ENCODE measurements at places on chromosomes 3 and 15.

DNA sequence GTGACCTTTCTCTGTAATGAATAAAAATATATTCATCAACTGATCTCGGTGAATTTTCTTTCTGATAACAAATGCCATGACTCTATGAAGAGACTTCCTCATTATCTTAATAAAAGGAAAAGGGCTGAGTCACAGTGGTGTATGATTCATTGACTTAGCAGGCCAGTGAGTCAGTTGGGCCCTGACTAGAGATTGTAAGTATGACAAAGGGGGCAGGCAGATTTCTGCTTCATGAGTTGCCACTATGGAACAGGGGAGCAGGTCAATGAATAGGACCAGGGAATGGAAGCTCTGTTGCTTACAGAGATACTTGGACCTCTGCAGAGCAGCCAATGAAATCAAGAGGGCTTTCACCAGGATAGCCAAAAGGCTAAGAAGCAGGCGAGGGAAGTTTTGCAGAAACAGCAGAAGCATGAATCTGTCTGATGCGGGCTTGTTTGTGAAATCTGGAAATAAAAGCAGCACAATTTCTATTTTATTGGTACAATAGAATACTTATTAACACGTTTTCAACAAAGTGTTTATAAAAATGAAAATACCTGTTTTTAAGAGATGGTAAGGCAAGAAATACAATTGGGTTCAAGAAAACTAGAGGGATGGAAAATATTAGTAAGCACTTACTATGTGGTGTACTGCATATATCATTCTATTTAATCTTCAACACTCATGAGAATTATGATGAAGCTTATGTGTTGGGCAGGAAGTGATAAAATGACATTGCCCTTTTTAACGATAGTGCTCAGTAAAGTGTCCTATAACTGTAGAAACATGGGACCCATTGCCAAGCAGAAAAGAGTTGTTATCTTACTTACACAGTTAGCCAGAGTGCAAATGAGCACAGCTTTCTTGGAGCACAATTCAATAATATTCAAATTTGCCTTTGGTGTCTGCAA is 169.8 kb upstream of the MYRIP start:
- no peak for DNase-seq

DNA sequence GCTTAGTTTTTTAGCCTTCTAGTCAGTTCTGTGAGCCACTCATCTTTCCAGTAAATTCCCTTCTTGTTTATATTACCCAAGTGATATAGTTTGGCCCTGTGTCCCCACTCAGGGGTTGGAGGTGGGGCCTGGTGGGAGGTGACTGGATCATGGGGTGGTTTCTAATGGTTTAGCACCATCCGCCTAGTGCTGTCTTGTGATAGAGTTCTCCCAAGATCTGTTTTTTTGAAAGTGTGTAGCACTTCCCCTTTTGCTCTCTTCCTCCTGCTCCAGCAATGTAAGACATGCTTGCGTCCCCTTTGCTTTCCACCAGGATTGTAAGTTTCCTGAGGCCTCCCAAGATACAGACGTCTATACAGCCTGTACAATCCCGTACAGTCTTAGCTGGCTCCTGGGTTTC is 53.7 kb upstream of the INO80 start:
- DNase-seq = no peak

- DNase-seq = no peak
These were observed 86.1 kb upstream of the SPATA12 start for GRCh38 chr3:56974247-56974930.

- DNase-seq = no peak
These were observed 225.3 kb upstream of the KCNMB2 start for GRCh38 chr3:178310949-178311348.

GRCh38 chr15:80061582-80061981 is 2.1 kb downstream of the ZFAND6 start:
- DNase-seq = no peak

- DNase-seq = no peak
These were observed 141.5 kb downstream of the DUT start for GRCh38 chr15:48472756-48473155.

DNA sequence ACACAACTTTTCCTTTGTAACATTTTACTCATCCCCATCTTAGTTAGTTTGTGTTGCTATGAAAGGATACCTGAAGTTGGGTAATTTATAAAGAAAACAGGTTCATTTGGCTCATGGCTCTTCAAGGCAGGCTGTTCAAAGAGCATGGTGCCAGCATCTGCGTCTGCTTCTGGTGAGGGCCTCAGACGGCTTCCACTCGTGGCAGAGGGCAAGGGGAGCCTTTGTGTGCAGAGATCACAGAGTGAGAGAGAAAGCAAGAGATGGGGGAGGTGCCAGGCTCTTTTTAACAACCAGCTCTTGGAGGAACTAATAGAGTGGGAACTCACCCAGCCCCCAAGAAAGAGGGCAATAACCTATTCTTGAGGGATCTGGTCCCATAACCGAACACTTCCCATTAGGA is 23.1 kb downstream of the PLA2G4F start:
- no peak for DNase-seq

- no peak for DNase-seq
These were observed 124.1 kb downstream of the TJP1 start for GRCh38 chr15:29698030-29698701.

- no peak for DNase-seq
These were observed 273.4 kb downstream of the TLE3 start for GRCh38 chr15:69824075-69824876.

DNA sequence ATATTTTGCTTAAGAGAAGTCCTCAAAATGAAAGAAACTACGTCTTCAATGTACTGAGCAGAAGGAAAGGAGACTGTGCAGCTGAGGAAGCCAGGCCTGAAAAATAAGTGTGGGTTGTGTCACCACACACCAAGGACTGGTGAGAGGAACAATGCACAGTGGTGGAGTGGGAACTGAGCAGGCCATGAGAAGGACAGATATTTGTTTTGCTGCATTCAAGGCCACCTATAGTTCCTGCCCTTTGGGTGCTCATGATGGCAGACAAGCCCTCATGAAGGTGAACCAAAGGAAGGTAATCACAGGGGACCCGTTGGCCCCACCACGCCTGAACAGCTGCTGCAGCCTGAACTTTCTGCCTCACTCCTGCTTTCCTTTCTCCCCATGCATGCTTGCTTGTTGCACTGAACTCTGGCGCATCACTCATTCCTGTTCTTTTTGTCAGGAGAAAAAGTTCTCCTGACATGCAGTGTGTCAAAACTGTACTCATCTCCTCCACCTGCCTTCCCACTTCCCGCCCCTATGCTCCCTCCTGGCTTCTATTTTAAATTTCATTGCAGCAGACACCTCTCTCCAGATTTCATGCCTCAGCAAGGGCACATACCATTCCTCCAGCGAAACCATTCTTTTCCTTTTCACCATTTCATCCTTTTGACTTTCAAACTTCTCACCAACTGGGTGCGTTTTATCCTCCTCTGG is 2.2 kb upstream of the RNF7 start:
- no peak for DNase-seq

DNA sequence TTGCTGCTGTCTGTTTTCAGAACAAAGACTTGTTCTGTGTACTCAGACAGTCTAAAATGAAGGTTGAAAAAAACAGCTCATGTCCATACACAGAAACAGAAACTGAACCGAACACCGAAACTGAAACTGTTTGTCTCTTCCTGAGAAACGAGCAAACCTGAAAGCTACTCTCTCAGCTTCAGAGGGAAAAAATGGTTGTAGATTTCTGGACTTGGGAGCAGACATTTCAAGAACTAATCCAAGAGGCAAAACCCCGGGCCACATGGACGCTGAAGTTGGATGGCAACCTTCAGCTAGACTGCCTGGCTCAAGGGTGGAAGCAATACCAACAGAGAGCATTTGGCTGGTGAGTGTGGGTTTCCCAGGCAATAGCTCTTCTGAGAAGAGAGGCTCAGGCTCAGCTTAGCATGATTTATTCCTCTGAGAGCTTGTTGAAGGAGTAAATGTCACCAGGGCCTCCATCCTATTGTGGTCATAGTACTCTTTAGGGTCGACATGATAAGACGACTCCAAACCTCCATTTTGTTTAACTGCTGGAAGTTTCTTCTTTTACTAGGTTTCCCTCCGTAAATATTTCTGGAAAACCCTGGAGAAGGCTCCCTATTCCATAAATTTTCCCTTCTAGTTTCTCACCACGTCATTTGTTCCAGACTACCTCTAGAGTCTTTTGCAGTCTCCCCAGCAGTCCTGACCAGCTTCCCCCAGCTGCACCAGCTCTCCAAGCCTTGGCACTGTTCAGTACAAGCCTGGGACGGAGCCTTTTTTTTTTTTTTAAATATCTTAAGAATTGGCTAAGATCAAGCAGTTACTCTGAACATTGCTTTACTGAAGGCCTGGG is at the start of gene RTP4:
Gene RTP4, plus strand, starts transcription at position 135 of the 838 bp plus-strand sequence. Its CDS starts 57 bp downstream, at position 192.
- peak; percentile 30 for DNase-seq

DNA sequence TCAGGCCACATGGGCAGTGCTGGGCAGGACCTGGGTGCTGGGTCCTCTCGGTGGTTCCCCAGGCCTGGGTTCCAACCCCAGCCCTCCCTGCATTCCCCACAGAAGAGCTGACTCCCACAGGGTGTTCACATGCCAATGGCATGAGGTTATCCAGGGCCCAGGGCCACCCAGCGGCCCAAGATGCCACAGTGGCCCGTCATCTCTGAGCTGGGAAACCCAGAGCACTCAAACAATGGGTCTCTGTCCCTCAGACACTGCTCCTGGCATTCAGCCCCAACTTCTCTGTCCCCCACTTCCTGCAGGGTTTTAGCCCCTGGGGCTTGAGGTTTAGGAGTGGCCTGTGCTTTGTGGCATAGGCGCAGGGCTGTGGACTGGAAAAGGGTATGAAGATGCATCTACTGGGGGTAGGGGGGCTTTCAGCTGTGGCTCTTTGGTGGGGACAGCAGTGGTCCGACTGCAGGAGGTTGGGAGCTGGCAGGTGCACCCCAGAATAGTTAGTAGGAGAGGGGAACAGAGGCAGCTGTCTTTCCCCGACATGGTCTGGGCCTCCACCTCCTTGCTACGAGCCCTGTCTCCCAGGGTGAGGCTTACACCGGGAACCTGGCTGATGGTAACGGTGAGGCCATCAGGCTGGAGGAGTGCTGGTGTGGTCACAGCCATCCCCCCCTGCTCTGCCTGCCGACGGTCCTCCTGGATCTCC is 1.7 kb downstream of the CCDC9B start:
- DNase-seq = no peak

- no peak for DNase-seq
These were observed 13.8 kb downstream of the EFCC1 start for GRCh38 chr3:129014793-129015345.

GRCh38 chr3:13235897-13236296 is 162.7 kb upstream of the IQSEC1 start:
- DNase-seq = no peak

DNA sequence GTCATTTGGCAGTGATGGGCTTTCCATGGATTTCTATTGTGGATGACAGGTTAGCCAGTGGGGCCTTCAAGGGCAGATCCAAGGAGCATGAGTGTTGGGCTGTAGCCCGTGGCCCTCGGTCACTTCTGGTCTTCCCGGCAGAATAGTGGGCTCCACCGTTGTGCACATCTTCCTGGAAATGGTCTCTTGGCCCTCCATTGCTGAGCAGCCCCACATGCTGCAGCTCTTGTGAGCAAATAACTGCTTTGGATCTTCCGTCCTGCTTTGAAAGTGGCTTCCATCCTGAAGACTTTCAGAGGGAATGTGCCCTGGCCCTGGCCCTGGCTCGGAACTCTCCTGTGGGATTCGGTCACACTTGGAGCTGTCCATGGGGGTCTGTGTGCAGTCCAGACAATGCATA is 102.8 kb downstream of the SNRPN start:
- DNase-seq = no peak

- DNase-seq = no peak
These were observed 597.2 kb upstream of the AGTR1 start for GRCh38 chr3:148100476-148100875.

DNA sequence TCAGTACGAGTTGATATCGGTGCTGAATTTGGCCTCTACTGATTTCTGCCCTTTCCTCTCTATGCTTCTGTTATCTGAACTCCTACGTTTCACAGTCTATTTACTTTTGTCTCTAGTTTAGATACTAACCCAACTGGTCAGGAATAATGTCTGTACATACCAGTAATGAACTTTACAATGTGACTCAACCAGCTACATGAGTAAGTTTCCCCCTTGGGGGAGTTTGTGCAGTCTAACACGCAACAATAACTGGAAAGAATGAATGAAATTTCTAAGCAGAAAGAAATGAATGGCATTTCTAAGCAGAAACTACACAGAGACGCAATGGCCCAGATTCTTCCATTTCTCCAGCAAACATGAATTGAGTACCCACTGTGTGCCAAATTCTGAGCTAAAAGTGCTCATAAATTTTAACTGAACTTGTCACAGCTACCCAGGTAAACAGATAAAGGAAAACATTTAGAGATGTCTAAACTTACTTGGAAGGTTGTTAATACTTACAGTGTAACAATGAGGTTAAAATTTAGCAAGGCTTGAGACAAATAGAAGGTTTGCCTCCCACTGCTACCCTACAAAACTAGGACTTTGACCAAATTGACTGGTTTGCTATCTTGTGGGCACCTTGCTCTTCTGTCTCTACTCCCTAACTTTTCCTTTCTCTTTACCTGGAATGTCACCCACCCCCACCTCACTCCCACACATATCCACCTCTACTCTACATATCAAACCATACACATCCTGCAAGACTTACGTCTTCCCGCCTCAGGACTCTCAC is 11.6 kb downstream of the UPK1B start:
- DNase-seq = no peak

- no peak for DNase-seq
These were observed 12.4 kb downstream of the CIB1 start for GRCh38 chr15:90221246-90221900.

- DNase-seq = no peak
These were observed 77.8 kb downstream of the DNAJB8 start for GRCh38 chr3:128388932-128389331.

- DNase-seq = no peak
These were observed 602.1 kb downstream of the MAGI1 start for GRCh38 chr3:65436580-65436979.

DNA sequence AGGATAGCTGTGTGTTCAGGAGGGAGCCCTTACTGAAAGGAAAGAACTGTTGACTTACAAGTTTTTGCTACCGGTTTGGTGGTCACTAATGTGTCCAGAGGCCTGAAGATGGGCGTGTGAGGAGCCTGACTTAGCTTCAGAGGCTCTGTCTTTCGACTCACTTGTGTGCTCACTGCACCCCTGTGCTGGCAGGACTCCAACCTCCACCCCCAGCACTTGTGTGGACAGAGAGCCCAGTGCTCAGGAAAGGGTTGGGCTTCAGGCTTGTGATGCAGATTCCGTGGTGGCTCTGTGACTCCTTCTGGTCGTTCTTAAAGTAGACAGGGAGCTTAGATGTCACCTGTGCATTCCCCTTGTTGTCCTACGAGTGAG is 100.9 kb downstream of the PGPEP1L start:
- no peak for DNase-seq
